ENCODE measurements at places on chromosomes 5 and 9. TPM values are rescaled to one million over a fixed set of nuclear protein-coding genes. Genes with fewer than 3 reads are reported as not detected.

FOXD4L3 gene
- not detected for total RNA-seq

ZFP2 gene
- 1.5 TPM for total RNA-seq

TMEM252 gene
- total RNA-seq = not detected

PTGDS gene
- 159 TPM for total RNA-seq

ENC1 gene
- 26.4 TPM for total RNA-seq

NSA2 gene
- total RNA-seq = 78.3 TPM

KDM4C gene
- total RNA-seq = 38.1 TPM

ARID3C gene
- not detected for total RNA-seq

TMEM8B gene
- total RNA-seq = 13.1 TPM

RXRA gene
- total RNA-seq = 24.2 TPM

ABLIM3 gene
- total RNA-seq = 46.8 TPM

C5orf52 gene
- total RNA-seq = not detected

PAPPA gene
- 6.7 TPM for total RNA-seq

TSC1 gene
- total RNA-seq = 76.6 TPM

ZNF300 gene
- total RNA-seq = 11.3 TPM

TRIM7 gene
- 0.46 TPM for total RNA-seq

CATSPER3 gene
- total RNA-seq = 0.61 TPM

MEIKIN gene
- not detected for total RNA-seq

PCDHB3 gene
- 7.8 TPM for total RNA-seq

ENG gene
- total RNA-seq = 41.1 TPM

GBGT1 gene
- total RNA-seq = 42.9 TPM

GCNT4 gene
- total RNA-seq = 2.8 TPM

CER1 gene
- not detected for total RNA-seq

BRINP1 gene
- 0.52 TPM for total RNA-seq

CCNI2 gene
- 0.88 TPM for total RNA-seq

IFNB1 gene
- total RNA-seq = not detected

PDZD2 gene
- total RNA-seq = 56.3 TPM

DBN1 gene
- total RNA-seq = 38.3 TPM

SERF1A gene
- 7.8 TPM for total RNA-seq

ALAD gene
- 30.5 TPM for total RNA-seq

CCDC180 gene
- 14.3 TPM for total RNA-seq
